NCI-H446 (cell line): ENCODE measurements at places on chromosomes 11 and 22.

GRCh38 chr11:130874396-130874795, 41.9 kb downstream of the SNX19 start:
- no peak for DNase-seq

- DNase-seq, result peak; percentile 81
Observed at GRCh38 chr22:30763815-30764673, 69.4 kb downstream of the OSBP2 start.

DNA sequence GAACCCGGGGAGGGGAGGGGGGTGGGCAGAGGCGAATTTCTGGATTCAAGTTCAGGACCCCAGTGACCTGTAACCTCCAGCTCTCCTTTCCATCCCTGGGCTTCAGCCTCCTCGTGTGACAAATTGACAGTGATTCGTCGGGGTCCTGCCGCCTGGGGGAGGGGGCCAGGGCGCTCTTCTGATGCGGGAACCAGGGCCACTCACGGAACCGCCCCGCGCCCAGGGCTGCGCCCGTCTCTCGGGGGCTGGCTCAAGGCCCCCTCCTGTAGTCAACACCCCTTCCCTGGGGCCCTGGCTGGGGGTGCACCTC, 92.8 kb upstream of the ANO1 start:
- DNase-seq, result no peak

DNA sequence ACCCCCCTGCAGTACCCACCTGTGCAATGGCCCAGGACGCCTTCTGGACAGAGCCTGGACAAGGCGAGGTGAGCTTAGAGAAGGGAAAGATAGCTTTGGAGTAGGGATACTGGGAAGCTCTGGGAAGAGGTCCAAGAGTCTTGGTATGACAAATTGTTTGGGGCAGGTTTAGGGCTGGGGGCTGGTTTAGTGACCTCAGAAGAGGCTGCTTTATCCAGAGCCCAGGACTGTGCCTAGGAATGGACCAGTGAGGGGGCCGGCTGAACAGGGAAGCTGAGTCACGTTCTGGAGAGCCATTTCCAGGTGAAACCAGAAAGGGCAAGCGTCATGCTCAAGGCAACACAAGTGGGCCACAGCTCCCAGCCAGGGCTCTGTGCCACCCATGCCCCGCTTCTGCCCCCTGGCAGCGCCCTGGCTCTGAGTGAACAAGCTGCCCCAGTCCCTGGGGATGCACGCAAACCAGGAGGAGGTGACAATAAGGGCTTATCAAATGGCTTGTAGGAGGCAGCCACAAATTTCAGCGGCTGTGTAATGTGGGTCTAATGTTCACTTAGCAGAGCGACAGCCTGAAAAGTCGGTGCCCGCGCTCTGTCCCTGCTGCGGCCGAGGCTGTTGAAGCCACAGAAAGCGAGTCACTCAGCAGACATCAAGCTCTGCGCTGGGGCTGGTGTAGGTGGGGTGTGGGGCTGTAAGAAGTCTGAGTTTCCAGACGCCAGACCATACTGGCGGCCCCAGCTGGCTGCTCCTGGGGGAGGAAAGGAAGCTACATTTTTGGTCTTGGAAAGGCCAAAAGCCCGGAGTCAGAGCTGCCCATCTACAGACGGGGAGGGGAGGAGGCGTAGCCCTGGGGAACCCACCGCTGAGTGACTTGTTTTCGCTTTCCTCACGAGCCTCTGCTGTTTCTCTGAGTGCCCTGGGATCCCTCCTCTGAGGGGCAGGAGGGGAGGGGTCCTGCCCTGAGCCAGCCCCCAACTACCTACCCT, 18.3 kb upstream of the SYT7 start:
- DNase-seq, result no peak

- no peak for DNase-seq
Observed at GRCh38 chr11:13009921-13010748, 1.0 kb downstream of the RASSF10 start.

DNA sequence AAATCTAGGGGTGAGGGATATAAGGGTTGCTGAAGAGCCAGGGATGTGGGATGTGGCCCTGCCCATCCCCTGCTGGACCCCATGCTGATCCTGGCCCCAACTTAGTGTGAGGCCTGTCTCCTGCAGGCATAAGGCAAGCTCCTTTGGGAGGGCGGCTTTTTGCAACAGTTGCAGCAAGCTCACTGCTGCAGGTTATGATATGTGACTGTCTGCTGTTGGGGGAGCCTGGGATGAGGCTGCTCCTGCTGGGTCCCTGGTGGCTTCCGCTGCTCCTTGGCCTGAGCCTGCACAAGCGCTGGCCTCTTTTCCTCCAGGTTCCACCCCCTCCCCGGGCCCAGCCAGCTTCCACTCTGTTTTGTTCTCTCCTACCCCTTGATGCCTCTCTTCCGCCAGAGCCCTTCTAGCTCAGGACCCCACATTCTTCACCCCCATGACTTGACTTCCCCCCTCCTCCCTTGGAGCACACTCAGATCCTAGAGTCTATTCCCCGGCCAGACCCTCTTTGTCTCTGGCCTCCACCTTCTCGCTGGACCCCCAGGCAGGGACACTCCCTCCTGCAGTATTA, 35.0 kb upstream of the SYT13 start:
- DNase-seq, result no peak

- no peak for DNase-seq
Observed at GRCh38 chr11:125465255-125465654, 30.8 kb downstream of the FEZ1 start.

DNA sequence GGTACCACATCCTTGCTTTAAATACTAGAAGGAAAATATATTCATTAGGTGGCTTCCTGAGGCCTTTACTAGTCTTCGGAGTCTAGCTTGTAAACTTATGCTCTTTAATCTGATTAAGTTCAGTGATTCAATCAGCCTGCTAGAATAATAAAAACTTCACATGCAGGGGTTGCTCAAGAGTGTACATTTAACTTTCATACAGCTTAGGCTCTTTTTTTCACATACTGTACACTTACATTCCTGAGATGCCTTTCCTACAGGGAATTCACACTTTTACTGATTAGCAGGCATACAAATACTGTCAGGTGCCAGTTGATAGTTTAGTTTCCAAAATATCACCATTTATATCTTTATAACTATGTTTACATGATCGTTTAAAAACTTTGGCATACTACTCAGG, 3.2 kb upstream of the ANO5 start:
- DNase-seq, result no peak

DNA sequence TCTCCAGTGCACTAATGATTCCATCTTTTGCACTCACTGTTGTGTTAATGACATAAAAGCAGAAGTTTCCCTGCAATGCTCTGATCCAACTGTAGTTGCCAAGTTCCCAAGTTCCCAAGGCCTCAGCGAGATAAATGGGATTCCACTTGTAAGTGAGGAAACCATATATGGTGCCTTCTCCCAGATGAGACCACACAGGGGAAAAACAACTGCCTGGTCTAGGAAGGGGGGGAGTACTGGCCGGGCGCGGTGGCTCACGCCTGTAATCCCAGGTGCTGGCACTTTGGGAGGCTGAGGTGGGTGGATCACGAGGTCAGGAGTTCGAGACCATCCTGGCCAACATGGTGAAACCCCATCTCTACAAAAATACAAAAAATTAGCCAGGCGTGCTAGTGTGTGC, 23.3 kb upstream of the RELA start:
- DNase-seq, result no peak

DNA sequence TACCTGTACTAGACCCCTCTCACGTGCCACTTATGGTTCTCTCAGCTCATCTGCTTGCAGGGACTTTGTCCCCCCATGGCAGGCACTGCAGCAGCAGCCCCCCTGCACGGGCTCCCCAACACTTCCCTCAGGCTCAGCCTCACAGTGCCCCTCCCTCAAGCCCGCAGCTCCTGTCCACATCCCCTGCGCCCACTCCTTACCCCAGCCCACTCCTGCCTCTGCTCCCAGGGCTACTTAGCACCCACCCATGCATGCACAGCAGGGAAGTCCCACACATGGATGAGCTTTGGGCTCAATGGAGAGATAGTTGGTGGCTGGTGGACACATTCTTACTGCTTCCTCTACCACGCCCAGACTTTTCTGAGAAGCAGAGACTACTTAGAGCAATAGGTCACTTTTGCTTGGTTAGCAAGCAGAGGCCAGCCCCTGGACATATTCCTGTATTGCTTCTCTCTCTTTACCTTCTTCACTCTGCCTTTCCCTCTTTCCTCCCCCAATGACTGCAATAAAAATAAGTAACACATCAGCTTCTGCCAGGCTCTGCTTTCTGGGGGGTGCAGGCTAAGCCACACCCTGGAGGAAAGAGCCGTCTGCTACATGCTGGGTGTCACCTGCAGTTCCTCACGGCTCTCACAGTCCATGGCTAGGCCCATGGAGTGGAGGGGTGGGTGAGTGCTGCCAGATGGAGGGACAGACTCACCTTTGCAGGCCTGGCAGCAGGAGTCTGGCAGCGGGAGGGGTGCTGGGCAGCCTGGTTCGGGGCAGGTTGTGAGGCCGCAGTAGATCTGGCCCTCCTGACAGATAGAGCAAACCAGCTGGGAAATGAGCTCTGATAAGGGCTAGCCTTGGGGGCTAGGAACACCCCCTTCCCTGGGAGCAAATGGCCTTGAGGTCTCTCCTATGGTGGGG, 23.4 kb downstream of the CHRDL2 start:
- DNase-seq, result no peak
